Fibroblast of skin of abdomen (primary cell): ENCODE measurements at places on chromosomes 2 and 18.

GRCh38 chr18:8478166-8478967 lies 130.9 kb upstream of the RAB12 start:
- DNase-seq, result peak; percentile 38

DNA sequence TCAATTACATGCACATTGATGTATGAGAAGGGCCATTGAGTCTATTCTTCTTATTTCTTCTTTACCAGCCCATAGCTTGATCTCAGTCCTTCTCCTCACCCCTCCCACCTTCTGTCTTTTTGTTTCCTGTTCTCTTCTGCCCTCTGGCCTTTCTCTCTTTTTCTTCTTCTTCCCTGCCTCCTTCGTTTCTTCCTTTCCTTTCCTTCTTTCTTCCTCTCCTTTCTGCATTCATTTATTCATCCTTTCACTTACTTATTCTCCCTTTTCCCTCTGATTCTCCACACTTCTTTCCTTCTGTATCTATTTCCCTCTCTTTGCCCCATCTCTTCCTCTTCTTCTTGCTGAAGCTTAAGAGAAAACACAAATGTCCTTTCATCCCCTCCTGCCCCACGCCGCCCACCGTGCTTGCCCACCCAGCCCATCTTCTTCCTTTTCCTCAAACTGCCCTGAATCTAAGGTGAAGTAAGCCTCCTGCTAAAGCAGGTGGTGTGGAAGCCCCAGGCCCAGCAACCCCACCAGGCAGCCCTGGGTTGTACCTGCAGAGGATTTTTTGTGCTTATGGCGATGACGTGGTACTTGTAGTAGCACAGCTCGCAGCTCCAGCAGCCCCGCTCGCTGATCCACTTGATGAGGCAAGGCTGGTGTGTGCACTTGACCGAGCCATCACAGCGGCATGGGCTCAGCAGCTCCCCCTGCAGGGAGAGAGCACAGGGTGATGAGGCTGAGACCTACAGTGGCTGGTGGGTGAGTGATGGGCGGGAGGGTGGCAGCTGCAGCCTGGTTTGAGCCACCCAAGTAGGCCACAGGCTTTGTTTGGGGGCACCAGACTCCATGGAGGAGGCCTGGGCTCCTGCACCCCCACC lies 89.0 kb downstream of the MARCHF4 start:
- DNase-seq, result no peak

DNA sequence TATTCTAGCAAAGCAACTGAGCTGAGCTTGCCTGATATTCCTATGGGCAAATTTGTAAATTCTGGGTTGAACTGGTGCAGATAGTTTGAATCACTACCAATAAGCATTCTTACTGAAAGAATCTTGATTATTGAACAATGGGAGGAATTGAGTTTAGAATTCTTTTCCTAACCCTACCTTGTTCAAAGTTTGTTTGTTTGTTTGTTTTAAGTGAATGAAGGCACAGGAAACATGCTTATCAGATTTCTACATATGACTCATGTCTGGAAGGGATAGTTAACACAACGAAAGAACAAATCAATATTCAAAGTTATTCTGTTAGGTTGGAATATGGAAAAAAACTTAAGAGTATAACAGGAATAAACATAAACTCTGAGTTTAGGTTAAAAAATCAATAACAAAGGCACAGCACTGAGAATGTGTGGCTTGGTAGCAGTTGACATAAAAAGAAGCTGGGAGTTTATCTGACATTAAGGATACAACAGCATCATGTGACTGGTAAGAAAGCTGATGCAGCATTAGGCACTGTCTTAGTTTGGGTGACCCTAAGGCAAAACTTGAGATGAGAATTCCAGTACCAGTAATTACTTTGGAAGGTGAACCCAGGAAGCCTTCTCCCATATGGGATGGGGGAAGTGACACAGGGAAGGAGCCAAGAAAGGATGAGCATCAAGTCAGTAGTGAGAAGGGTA lies 20.9 kb downstream of the BOD1L2 start:
- no peak for DNase-seq

GRCh38 chr2:65096948-65097347 lies 33.0 kb downstream of the RAB1A start:
- no peak for DNase-seq

GRCh38 chr2:172137109-172137508 lies 34.4 kb upstream of the DLX2 start:
- DNase-seq, result no peak

DNA sequence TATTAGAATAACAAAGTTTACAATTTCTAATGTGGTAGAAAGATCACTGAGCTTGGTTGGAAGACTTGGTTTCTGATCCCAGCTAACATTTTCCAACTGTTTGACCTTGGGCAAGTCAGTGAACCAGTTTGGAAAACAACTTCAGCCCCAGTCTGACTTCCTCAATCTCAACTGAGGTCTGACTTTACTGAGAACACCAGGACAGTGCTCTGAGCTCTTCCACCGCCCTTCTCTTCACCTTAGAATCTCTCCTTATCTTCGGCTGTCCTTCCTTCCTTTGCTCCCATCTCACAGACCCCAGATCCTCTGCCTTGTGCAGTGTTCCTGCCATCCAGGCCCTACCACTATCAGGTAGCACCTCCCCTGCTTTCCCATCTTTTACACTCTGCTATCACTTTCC lies 193.8 kb upstream of the SP5 start:
- DNase-seq, result no peak

- no peak for DNase-seq
Observed at GRCh38 chr18:45844938-45845337, 19.5 kb downstream of the SIGLEC15 start.

- DNase-seq, result no peak
Observed at GRCh38 chr2:175170659-175171304, 2.8 kb upstream of the ATF2 start.

GRCh38 chr18:57737400-57738060 lies 65.6 kb downstream of the ATP8B1 start:
- peak; percentile 97 for DNase-seq
